ENCODE measurements at places on chromosomes 2 and 18.

- no peak for DNase-seq
Measured at GRCh38 chr2:145114726-145115125, 594.8 kb upstream of the ZEB2 start.

DNA sequence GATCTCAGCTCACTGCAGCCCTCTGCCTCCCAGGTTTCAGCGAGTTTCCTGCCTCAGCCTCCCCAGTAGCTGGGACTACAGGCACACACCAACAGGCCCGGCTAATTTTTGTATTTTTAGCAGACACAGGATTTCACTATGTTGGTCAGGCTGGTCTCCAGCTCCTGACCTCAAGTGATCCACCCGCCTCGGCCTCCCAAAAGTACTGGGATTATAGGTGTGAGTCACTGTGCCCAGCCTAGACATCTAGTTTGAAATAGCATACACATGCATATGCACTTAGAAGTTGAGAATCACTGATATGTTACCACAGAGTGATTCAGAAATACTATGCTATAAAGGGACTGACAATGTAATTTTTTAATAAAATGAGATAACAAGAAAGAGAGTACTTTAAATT, 69.8 kb upstream of the CDKL4 start:
- no peak for DNase-seq

DNA sequence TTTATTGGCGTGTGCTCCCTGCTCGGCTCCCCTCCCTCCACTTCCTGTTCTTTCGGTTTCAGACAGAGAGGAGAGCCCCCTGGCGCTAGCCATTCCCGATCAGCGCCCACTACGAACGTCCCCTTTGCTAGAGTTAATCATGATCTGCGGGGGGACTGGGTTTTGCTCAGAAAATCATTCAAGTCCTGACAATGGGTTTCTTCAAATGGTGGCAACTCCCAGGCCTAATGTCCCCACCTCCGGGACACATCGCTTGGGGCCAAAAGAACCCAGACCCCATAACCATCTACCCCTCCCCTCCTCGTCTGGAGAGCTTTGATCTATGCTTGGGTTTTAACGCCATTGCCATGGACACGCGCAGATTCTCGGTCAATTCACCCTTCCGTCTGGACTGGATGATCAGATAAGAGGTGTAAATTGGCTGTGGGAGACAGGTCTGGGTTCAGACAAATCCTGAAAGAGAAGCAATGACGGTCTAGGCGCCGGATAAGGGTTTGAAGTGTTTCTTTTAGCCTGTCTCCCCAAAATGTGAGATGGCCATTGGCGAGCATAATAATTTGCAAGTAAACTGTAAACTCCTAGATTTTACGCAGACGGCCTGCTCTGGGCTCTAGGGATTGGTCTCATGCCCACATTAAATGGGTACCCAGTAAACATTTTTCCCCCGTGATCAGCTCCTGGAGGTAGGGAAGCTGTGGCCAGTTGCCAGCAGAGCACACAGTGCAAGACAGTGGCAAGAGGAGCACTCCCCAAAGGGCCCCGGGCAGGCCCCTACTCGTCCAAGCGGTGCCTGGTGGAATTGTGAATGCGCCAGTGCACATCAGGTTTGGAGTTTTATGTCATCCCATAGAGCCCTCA, 4.7 kb downstream of the NRP2 start:
- peak; percentile 53 for DNase-seq

GRCh38 chr2:138132108-138132507, 167.8 kb downstream of the HNMT start:
- DNase-seq = peak; percentile 32

DNA sequence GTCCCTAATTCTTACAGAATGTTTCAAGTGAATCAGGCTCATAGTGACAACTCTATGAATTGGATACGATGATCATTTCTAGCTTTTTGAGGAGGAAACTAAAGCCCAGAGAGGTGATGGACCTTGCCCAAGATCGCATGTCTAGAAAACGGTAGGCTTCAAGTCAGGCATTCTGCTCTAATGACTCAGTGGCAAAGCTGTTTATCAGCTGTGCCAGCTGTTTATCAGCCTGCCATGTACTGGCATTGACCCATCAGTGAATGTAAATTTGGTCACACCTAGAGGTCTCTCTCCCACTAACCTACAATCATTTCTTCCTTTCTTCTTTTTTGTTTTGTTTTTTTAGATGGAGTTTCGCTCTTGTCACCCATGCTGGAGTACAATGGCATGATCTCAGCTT, 6.1 kb upstream of the DAW1 start:
- DNase-seq = no peak

DNA sequence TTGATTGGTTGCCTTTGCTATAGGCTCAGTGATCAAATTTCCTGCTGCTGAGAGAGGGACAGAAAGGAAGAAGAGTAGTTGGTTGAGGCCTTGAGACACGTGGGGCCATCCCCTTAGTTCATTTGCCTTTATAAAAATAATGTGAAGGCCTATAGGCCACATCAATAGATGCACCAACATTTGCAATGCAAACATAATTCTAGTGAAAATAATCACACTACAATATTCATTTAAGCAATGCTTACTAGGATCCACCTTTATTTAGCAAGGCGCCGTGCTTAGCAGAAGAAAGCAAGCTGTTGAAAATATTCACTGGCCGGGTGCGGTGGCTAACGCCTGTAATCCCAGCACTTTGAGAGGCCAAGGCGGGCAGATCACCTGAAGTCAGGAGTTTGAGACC, 105.3 kb upstream of the CXCR4 start:
- no peak for DNase-seq

DNA sequence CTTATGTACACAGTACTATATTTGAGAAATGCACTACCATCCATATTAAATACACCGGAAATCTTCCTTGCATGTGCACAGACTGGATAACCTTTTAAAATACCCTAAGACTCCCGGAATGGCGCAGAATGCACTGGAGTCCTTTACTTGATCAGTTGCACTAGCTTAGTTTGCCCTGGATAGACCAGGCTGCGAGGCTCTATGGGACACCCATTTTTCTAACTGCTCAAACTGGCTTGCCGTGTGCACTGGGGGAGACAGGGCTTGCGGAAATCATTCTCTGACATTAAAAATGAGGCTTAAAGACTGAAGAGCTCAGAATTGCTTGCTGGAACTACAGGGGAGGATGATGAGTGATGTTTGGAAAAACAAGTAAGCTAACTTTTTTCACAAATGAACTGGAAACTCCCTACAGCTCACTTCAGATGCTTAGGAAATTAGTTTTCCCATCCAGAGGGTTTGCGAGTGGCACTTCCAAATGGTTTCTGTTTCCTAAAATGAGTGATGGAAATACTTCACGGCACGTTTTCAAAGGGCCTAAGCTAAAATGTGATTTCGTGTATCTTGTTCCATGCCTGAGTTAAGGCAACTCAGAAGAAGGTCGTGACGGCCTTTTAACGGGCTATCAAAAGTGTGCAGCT, 2.7 kb downstream of the NCK2 start:
- DNase-seq = no peak

GRCh38 chr2:56960581-56960980, 776.8 kb downstream of the CCDC85A start:
- no peak for DNase-seq

DNA sequence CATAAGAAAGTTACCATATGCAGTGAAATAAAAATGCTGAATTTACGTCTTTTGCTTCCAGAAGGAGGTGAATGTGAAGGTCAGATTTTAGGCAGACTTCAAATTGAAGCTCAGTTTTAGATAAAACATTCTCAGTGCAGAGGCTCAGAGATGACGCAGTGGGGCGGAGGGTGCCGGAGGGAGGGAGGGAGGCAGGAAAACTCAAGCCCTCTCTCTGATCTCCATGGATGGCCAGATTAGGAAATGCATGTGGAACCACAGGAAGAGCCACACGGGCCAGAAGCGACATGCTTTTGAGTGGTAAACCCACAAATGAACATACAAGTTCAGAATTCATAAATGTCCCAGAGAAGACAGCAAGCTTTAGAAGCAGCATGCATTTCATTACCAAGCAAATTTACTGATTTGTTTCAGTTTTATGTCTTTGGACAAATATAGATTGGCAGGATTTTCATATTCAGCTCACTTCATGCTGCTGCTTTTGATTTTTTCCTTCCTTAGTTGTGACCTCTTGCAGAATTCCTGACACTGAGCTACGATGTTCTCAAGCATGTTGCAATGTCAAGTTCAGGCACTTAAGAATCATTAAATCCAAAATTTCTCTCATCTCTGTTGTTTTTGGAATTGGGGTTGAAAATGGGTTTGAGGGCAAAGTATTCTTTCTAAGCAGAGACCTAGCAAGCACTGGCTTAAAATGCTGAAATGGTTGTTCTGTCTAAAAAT, 29.7 kb upstream of the APCDD1 start:
- DNase-seq = no peak

DNA sequence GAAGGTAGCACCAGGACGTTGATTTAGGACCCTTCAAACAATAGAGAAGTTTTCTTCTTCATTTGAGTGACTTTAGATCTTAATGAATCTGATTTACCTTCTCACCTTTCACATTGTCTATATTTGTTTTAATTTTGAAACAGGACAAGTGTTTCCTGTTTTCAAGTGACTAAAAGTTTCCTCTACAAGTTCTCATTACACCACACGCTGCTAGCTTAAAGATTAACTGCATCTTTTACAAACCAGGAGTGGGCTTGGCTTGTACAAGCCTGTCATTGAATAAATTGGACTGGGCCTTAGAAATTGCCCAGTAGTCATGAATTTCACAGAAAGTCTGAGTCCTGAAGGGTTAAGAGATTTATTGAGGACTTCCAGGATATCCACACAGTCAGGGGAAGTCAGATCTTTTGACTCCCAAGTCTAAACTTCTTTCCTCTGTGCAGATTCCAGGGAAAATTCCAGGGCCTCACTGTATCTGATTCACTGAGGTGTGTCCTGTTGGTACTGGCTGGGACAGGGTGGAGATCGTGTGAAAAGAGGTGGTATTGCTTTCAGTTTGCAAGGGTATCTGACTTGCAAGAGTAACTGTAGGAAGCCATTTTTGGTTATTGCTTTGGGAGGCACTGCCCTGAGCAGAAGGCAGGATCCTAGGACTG, 3.4 kb downstream of the SGPP2 start:
- DNase-seq = no peak
